Effector memory CD4-positive, alpha-beta T cell (primary cell): ENCODE measurements at places on chromosomes 4 and X.
A peak's percentile ranks its signal among the peaks of the same experiment; 100 is the strongest.

GRCh38 chrX:140091125-140091886 lies 126.0 kb upstream of the CXorf66 start:
- DNase-seq, result peak; percentile 6

DNA sequence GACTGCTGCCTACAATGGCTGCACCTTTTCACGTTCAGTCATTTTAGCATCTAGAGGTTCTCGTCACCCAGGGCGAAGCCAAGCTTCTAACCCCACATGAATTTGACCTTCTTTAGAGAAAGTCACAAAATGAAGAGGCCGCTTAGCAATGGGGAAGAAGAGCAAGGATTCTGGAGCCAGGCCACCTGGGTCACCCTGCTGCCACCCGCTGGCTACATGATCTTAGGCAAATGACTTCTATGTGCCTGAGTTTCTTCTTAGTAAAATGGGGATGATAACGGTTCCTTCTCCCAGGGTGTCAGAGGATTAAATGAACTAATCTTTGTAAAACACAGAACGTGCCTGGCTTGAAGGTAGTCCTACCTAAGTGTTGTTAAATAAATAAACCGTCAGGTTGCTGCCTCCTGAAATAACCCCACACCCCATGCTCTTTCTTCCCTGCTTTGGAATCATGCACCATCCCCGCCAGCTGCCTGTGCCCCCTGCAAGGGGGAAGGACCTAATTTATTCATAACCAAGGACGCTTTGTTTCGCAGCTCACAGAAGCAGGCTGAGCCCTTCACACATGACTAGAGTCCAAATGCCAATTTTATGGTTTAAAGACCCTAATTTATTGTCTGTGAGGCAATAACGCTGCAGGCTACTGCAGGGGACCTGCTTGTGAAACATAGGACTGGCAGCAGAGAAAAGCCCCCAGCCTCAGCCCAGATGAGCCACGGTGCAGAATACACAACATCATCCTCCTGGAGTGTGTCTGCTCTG lies 28.6 kb upstream of the NSG1 start:
- DNase-seq, result no peak

DNA sequence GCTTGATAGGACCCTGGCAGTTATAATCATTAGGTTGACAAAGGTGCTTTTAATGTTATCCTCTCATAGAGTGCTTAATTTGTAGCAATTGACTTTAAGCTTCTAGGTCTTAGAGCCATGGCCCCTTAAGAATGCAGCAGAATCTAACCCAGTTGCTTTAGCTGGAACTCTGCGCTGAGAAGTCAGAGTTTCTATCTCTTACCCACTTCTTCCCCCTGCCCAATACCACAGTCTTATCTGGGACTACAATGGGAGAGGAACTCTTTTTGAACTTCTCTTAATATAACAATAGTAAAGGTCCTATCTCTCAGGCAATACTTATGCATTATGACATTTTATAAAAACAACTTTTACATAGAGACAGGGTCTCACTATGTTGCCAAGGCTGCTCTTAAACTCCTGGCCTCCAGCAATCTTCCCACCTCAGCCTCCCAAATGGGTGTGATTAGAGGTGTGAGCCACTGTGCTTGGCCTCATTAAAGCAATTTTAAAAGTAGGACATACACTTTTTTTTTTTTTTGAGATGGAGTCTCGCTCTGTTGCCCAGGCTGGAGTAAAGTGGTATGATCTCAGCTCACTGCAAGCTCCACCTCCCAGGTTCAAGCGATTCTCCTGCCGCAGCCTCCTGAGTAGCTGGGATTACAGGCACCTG lies 1.8 kb downstream of the TLR10 start:
- no peak for DNase-seq

DNA sequence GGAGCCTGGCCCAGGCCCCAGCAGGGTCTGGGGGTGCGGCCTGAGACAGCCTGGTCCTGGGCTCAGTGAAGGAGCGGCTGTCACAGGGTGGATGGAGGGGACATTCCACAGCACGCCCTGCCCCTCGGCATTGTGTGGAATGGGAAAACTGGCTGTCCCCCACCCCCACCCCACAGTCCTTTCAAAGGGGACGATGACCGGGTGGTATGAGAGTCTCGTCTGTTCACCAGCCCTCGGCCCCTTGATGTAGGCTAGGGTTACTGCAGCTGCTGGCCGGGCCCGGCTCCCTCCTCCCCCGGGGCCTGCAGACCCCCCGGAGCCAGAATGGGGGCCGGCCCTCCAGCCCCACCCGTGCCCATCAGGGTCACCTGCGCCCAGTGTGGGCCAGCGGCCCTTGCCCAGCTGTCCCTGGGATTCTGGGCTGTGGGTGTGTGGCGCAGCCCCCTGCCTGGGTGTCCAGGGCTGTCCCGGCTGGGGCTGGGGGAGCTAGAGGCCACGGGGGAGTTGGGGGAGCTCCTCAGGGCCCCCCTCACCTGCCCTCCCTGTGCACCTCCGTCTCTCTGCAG lies 11.7 kb downstream of the FGFRL1 start:
- no peak for DNase-seq

- DNase-seq, result peak; percentile 3
These were observed 282.8 kb downstream of the PPP1R2C start for GRCh38 chrX:42495139-42495538.

DNA sequence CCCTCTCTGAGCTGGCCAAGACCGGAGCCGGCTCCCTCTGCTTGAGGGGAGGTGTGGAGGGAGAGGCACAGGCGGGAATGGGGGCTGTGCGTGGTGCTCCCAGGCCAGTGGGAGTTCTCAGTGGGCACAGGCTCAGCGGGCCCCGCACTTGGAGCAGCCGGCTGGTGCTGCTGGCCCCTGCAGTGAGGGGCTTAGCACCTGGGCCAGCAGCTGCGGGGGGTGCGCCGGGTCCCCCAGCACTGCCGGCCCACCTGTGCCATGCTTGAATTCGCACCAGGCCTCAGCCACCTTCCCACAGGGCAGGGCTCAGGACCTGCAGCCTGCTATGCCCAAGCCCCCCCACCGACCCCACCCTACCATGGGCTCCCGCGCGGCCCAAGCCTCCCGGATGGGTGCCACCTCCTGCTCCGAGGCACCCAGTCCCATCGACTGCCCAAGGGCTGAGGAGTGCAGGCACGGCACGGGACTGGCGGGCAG lies 602.5 kb downstream of the KCTD8 start:
- DNase-seq, result no peak
